ENCODE measurements at places on chromosomes 3 and 15. TPM values are rescaled to one million over a fixed set of nuclear protein-coding genes. Genes with fewer than 3 reads are reported as not detected.

Gene TAGLN3
- total RNA-seq, result not detected

Gene PDZRN3
- 19.2 TPM for total RNA-seq

GRCh38 chr15:69460481-69460880 lies 7.9 kb downstream of the RPLP1 start:
- no peak for DNase-seq

DNA sequence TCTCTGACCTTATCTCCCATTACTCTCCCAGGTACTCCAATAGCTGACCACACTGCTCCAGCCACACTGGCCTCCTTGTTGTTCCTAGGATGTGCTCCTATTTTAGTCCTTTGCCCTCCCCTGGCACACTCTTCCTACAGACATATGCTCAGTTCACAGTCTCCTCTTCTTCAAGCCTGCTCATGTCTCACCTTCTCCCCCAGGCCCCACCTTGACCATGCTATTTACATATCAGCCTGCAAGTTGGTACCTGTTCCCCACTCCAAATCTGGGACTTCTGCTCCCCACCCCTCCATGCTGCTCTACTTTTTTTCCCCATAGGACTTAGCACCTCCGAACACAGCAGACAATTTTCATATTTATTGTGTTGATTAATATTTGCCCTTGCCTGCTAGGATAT lies 84.9 kb upstream of the BCL6 start:
- DNase-seq, result no peak

DNA sequence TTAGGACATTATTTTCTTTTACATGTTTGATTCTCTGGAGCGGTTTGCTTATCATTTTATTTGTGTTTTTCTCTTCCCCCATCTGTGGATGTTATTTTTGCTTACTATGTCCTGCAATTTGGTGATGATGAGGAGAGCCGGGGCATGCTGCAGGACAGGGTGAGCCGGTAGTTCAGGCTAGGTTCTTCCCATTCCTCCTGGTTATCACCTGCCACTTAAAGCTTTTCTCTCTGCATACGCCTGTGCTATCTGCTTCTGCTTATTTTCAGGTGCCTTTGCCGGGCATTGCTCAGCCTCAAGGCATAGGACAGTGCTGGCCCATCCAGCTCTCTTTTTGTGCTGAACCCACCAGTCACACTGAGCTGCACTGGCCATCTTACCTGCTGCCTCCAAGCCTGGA lies 85.8 kb downstream of the MCTP2 start:
- no peak for DNase-seq

- DNase-seq, result no peak
These were observed 49.4 kb upstream of the SPTSSB start for GRCh38 chr3:161420746-161421145.

GRCh38 chr15:97126553-97127233 lies 796.2 kb downstream of the NR2F2 start:
- peak; percentile 68 for DNase-seq

- no peak for DNase-seq
These were observed 146.5 kb downstream of the NUP210 start for GRCh38 chr3:13273604-13274105.

DNA sequence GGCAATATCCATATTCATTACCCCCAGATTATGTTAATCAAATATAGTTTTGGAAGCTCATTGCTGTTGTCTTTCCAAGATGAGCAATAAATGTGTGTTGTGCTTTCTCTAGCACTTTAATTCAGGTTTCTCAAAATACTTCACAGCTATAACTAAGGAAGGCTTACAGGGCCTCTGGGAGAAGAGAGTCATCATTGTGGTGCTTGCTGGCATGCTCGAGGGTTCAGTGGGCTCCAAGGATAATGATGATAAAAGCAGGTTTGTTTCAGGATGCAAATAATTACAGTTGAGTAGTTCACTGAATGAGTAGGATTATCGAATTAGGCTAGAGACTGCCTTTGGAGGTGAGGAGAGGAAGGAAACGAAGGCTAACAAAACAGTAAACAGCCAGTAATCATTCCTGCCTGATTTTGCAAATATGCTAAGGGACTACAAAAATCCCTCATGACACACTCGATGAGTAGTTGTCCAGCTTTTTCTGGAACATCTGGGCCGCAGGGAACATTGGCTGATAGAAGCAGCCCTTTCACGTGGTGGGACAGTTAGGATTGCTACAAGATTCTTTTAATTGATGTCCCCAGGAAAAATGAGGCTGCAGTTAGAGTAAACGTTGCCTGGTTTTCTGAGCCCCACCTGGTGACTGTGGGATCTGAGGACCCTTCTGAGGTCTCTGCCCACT lies 54.1 kb downstream of the SLC7A14 start:
- no peak for DNase-seq

DNA sequence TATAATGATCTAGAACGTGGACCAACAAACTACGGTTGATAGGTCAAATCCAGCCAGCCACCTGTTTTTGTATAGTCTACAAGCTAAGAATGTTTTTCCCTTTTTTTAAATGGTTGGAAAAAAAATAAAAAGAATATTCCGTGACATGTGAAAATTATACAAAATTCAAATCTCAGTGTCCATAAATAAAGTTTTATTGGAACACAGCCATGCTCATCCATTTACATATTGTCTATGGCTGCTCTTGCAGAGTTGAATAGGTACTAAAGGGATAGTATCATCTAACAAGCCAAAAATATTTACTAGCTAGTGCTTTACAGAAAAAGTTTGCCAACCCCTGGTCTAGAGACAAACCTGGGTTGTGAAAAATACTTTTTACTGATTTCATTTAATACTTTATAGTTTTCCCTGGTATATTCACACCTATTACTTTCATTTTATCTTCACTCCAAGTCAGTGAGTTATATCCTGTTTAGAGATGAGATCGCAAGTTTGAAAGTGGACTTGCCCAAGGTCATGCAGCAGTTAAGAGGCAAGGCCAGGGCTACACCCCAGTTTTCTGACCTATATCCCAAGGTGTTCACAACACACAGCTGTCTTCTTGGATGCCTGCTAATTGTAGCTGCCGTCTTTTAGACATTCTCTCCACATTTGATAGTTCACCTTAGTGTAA lies 58.4 kb downstream of the IGF2BP2 start:
- DNase-seq, result peak; percentile 18

Gene CD276
- total RNA-seq, result 139 TPM

DNA sequence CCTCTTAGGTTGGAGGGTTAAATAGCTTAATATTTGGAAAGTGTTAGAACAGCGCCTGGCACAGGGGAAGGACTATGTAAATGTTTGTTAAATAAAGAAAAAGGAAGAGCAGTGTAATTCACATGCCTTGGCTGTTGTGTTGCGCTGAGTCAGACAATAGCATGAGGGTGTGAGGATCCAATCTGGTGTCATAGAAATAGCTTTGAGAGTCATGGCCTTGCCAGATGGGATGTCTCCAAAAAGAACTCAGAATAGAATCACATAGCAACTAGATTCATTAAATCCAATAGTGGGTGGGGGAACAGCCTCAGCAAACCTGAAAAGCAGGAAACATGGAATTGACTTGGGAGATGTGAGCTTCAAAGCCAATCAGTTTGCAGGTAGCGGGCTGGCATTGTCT lies 3.9 kb upstream of the RBSN start:
- peak; percentile 81 for DNase-seq

GRCh38 chr3:43497905-43498365 lies 123.9 kb downstream of the ANO10 start:
- DNase-seq, result no peak

DNA sequence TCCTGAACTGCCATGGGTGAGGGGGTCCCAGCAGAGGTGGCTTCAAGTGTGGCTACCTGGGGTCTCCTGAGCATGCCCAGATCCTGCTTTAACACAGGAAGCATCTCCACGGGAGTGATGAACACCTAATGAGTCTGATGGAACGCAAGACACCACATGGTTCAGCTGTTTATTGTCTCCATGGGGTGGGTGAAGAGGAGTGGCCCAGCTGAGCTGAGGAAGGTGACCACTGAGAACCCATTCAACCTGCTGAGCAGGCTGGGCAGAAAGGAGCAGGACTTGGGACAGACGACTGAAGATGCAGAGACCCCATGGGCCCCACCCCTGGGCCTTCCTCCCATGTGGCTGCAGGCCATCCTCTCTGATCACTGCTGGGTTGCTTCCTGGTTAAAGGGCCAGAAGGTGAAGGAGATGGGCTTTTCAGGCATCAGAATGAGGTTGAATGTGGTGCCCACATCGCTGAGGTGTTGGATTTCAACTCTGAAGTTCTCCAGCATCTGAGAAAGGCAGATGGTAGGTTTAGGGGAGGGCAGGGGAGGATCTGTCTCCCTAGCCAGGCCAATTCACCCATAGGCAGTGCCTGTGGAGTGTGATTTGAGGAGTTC lies 29.7 kb downstream of the CYP11A1 start:
- no peak for DNase-seq

DNA sequence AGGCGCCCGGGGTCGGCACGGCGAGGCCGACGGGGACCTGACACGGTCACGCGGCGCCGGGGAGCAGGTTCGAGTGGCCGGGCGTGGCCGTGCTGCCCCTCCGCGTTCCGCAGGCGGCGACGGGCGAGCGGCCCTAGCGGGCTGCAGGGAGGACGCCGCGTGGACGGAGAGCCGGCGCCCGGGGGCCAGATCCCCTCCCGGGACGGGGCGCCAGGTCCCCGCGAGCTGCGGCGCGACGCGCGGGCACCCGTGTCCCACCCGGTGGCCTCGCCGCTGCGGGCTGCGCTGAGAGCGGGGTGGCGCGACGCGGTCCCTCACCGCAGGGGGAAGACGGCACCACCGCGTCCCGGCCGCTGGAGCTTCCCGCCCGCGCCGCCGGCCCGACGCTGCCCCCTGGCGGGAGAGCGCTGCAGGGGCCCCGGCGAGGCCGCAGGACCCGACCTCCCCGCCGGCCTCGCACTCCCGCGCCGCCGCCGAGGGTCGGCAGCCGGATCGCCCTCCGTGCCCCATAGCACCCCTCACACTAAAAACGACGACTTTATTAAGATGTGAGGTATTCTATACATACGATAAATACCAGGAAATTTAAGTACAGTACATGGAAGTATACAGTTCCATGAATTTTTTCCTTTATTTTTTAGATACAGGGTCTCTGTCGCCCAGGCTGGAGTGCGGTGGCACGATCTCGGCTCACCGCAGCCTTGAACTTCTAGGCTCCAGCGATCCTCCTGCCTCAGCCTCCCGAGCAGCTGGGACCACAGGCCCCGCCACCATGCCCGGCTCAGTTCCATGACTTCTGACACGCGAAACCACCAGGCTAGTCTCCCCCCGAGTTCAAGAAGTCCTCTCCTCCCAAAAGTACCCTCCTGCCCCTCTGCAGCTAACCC lies 1.3 kb upstream of the PIGZ start:
- DNase-seq, result peak; percentile 68

- peak; percentile 6 for DNase-seq
These were observed 241.6 kb upstream of the AZI2 start for GRCh38 chr3:28590216-28590615.

Gene CYP19A1
- 0.69 TPM for total RNA-seq

Gene LEKR1
- total RNA-seq, result 1.6 TPM

Gene IMPG2
- total RNA-seq, result under 0.01 TPM

DNA sequence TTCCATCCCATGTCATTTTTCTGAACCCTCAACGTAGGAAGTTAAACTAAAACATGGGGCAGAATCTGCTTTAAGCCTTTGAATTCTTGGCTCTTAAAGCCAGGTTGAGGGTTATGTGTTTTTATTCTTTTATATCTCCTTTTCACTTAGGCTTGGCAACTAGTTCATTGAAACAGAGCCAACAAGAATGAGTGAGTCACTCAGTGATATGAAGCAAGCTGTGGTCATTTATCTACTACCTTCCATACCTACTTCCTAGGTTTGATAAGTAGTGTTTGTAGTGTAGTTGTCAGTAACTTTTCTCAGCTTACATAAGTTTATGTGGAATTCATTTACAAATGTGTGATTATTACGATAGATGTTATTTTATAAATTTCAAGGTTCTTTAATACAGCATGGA lies 67.4 kb downstream of the SNRPN start:
- DNase-seq, result no peak

Gene P3H2
- 233 TPM for total RNA-seq

GRCh38 chr3:81500039-81500438 lies 261.4 kb downstream of the GBE1 start:
- no peak for DNase-seq

Gene HRG
- not detected for total RNA-seq

DNA sequence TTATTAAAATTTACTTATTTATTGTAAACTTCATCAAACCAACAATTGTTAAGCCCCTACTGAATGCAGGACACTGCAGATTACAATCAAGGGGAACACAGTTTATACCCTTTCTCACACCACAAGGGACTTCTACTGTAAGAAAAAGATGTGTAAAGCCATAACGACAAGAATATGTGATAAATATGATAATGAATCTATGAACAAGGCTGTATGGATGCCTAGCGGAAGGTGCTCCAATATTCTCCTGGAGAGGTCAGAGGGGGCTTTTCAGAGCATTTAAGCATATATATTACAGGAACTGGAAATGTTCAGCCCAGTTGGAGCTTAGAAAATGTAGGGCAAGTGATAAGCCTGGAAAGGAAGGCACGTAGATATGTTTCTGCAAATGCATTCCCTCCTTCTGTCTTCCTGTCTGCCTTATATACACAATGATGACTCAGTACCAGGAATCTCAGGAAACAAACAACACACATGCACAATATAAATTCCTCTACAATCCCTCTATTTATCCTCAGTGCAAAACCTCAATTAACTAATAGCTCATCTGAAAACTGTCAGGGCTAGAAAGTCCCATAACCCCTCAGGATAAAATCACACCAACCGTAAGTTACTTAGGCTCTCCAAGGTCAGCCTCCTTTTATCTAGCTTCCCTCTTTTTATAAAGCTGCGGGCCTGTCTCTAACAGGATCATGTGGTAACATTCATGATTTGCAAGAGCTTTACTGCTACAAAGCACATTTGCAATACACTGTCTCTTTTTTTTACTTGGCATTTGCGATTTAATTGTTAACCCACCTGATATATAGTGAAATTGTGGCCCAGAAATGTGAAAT lies 393.1 kb downstream of the LPP start:
- no peak for DNase-seq

Gene ZNF80
- not detected for total RNA-seq

Gene HMCES
- 81.0 TPM for total RNA-seq

DNA sequence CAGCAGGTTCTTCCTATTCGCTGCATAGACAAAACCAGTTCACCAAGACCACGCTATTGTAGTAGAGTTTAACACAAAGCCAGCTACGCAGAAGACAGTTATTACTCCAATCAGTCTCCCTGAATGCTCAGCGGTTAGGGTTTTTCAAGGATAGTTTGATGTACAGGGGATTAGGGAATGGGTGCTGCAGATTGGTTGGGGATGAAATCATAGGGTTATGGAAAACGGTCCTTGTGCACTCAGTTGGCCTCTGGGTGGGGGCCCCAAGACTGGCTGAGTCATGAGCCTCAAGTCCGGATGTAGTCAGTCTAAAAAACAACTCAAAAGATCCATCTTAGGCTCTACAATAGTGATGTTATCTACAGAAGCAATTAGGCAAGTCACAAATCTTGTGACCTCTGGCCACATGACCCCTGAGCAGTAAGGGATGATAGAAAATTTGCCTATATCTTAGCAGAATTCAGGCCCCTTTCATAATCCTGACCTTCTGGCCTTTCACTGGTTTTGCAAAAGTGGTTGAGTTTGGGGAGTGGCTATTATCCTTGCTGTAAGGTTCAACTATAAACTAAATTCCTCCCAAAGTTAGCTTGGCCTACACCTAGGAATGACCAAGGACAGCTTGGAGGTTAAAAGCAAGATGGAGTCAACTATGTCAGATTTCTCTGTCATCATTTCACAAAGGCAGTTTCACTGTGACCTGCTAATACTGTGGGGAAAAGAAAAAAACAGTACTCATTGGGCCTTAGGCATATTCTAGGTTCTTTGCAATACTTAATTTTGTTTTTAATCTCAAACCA lies 57.7 kb downstream of the LIPC start:
- DNase-seq, result no peak

Data from MG63 (cell line).